ENCODE measurements at places on chromosomes 4 and X. TPM values are rescaled to one million over a fixed set of nuclear protein-coding genes. Genes with fewer than 3 reads are reported as not detected.

DNA sequence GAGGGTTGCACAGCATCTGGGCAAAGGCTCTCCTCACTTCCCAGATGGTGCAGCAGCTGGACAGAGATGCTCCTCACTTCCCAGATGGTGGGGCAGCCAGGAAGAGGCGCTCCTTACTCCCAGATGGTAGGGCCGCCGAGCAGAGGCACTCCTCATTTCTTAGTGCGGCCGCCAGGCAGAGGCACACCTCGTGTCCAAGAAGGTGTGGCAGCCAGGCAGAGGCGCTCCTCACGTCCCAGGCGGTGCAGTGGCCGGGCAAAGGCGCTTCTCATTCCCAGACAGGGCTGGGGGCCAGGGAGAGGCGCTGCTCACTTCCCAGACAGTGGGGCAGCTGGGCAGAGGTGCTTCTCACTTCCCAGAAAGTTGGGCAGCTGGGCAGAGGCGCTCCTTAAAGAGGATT is 48.8 kb downstream of the ZNF732 start:
- DNase-seq, result no peak

- DNase-seq, result peak; percentile 62
Measured at GRCh38 chr4:41360921-41361793, 104.4 kb downstream of the UCHL1 start.

GRCh38 chr4:39864391-39864790 is 113.3 kb downstream of the PDS5A start:
- DNase-seq, result no peak

DNA sequence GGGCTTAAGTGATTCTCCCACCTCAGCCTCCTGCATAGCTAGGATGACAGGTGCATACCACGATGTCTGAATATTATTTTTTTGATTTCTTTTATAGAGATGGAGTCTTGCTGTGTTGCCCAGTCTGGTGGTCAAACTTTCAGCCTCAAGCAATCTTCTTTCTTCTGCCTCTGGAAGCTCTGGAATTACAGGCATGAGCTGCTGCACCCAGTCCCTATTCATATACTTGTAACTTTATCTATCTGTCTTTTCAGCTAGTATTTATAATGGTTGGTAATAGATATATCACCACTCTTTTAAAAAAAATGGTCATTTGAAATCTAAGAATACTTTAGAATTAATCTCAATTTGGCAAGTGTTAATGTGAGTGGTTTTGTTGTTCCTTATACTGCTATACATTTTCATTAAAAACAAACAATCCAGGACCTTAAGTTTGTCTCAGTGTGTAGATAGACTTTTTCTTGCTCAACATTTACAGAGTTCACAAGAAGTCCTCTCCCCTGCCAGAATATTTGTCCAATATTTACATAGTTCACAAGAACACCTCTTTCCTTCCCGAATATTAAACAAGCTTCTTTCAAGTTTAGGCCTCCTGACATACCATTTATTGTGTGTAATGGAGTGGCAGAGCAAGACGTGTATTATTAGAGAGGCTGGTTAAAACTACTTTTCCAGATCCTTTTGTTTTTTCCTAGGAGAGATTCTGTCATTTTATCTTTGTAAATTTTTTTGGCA is 1197.4 kb upstream of the ADGRL3 start:
- no peak for DNase-seq

DNA sequence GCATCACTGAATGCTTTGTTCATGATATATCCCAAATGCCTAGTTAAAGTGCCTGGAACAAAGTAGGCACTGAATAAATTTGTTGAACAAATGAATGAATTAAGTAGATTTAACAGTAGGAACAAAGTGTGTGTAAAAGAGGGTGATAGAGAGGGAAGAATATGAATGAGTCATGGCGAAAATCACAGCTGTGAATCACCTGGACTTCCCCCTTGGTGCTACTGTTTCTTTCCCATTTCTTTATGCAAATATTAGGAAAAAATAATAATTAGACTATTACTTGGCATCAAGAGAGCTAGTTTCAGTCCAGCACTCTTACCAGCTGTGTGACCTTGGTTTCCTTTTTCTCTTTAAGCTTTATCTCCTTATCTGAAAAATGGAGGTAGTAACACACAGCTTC is 9.2 kb downstream of the SPIN3 start:
- no peak for DNase-seq

RIPPLY1 gene
- total RNA-seq, result not detected

GRCh38 chr4:26287756-26288155 is 33.1 kb upstream of the RBPJ start:
- DNase-seq, result no peak

DNA sequence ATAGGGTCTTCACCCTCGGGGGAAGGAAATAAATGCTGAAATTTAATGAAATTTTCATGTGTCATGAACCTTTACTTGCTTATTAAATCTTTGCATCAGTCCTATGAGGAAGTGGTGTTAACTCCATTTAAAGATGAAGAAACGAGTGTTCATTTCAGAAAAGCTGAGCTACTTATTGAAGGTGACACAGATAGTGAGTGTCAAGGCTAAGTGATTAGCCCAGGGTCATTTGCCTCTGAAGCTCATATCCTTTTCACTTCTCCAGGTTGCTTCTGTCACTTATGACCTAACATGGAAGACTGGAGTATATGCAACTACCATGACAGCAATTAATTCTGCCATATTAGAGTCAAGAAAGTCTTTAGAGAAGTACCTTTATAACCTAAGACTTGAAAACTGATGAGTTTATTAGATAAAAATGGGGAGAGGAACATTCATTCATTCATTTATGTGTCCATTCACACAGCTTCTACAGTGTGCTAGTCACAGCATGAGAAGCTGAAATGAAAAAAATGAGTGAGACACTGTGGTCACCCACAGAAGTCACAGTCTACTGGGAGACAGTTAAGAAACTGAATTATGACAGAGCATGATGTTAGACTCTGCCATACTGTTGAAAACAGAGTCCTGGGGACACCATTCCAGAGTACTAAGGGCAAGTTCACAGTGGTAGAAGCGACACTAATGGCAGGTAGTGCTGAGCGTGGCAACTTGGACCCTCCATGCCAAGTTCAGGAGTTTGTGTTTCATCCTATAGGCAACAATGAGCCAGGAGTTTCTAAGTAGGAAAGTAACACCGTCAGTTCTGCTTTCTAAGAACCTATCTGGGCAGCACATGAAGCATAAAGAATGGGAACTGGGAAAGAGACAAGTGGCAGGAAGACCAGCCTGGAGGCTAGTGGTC is 21.3 kb downstream of the ALPK1 start:
- DNase-seq, result no peak

PF4V1 gene
- total RNA-seq, result not detected

- DNase-seq, result no peak
Measured at GRCh38 chr4:79495447-79495846, 87.4 kb upstream of the GK2 start.

DNA sequence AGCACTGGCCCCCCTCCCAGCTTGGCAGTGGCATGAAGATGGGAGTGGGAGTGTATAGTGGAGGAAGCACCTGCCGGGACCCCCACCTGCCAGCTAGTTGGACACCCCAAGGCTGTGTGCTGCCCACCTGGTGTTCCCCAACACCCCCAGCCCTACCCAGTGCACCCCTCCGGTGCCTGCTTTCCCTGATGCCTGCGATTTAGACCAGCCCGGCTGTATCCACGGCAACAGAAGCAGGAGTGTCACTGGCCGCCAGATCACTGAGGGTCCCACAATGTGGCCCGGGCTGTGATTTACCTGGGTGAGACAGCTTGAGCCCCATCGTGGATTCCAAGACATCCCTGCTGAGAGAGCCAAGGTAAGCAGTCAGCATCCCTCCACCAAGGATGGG is 533 bp downstream of the GPR173 start:
- DNase-seq, result no peak

- DNase-seq, result no peak
Measured at GRCh38 chr4:113335746-113336145, 286.3 kb downstream of the ANK2 start.

- no peak for DNase-seq
Measured at GRCh38 chr4:185117300-185117934, 25.6 kb upstream of the SLC25A4 start.

GRCh38 chrX:38516196-38516774 is 45.1 kb upstream of the TSPAN7 start:
- no peak for DNase-seq

CXCR3 gene
- 1.9 TPM for total RNA-seq

RHOXF1 gene
- not detected for total RNA-seq

FGF16 gene
- total RNA-seq, result not detected

CBLL2 gene
- total RNA-seq, result not detected

TRPC5OS gene
- total RNA-seq, result not detected

- no peak for DNase-seq
Measured at GRCh38 chrX:149711545-149712236, at the start of gene MAGEA11. Gene MAGEA11 (plus strand): TSS chrX:149712060. CDS start chrX:149713160, 1,100 bp downstream.

DNA sequence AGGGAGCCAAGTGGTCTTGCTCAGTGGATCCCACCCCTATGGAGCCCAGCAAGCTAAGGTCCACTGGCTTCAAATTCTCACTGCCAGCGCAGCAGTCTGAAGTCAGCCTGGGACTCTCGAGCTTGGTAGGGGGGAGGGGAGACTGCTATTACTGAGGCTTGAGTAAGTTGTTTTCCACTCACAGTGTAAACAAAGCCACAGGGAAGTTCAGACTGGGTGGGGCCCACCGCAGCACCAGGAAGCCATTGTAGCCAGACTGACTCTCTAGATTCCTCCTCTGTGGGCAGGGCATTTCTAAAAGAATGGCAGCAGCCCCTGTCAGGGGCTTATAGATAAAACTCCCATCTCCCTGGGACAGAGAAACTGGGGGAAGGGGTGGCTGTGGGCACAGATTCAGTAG is 721.0 kb upstream of the NDST4 start:
- DNase-seq, result peak; percentile 27

DNA sequence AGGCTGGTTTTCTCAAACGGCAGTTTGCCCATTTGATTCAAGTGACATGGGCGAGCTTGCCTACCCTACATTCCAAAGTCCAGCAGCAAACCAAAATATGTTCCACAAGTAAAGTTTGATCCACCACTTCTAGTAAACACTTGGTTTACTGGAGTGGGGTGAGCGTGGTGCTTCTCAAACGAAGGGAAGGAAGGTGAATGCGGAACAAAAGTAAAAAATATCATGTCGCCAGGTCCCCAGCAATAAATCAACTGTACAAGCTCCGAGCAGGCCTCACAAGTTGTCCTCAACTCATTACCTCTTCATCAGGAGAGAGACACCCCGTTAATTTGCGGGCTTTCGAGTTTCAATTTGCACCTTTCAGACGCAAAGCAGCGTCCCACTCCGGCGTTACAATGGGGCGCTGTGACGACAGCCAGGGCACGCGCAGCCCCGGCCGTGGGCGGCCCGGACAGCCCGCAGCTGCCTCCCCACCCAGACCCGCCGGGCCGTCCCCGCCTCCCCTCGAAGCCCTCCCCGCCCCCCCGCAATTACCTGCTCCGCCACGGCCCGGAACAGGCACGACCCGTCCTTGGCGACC is 1.0 kb downstream of the OTUD4 start:
- DNase-seq, result peak; percentile 88

- DNase-seq, result no peak
Measured at GRCh38 chr4:2847302-2847871, 3.7 kb downstream of the ADD1 start.

- DNase-seq, result no peak
Measured at GRCh38 chrX:130253916-130254315, 14.8 kb downstream of the ZNF280C start.

SMIM14 gene
- total RNA-seq, result 123 TPM

TMEM35A gene
- total RNA-seq, result 1.4 TPM

DNA sequence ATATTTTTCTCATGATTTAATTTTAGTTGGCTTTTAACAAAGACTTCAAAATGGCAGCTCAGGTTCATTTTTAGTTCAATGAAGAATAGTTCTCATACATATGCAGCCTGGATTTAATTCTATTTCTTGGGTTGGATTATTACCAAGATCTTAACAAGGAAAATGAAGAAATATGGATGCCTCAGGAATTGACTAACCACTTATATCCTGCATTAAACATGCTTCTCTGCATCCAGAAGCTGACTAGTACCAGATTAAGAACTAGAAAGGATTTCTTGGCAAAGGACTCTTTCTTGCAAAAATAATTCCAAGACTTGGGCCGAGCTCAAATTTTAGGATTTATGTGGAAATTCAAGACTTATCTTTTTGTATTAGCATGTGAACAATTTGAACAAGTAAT is 5.6 kb upstream of the KLHL2 start:
- no peak for DNase-seq

KIAA1210 gene
- total RNA-seq, result not detected

MRFAP1L1 gene
- total RNA-seq, result 31.2 TPM

STBD1 gene
- total RNA-seq, result 34.3 TPM

GRCh38 chr4:147096667-147097604 is 151.3 kb upstream of the TTC29 start:
- DNase-seq, result no peak

DNA sequence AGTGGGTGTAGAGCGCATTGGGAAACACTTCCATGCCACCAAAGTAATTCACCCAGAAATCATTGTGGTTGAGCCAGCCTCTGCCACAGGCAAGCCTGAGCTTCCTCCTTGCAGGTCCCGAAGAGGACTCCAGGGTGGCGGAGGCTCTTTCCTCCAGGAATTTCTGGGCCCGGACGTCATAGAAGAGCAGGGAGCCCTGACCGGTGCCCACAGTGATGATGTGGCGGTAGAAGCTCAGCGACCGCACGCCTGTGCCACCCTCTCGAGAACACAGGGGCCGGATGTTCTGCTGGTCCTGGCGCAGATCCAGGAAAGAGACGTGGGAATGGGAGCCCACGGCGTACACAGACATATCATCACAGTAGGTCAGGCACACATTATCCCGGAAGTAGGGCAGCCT is 1.3 kb downstream of the DCAF12L1 start:
- no peak for DNase-seq

GRCh38 chrX:140354431-140355120 is 150.3 kb downstream of the SOX3 start:
- no peak for DNase-seq

VSIG4 gene
- 80.5 TPM for total RNA-seq

GNRHR gene
- not detected for total RNA-seq

- DNase-seq, result no peak
Measured at GRCh38 chr4:88779431-88779830, 81.8 kb upstream of the NAP1L5 start.

- no peak for DNase-seq
Measured at GRCh38 chrX:39896951-39897740, 200.6 kb downstream of the BCOR start.

Measured in mucosa of descending colon (tissue), 3 donors.